ENCODE measurements at places on chromosomes 12 and 14.

- no peak for DNase-seq
These were observed 227.4 kb upstream of the PWP1 start for GRCh38 chr12:107458163-107458562.

DNA sequence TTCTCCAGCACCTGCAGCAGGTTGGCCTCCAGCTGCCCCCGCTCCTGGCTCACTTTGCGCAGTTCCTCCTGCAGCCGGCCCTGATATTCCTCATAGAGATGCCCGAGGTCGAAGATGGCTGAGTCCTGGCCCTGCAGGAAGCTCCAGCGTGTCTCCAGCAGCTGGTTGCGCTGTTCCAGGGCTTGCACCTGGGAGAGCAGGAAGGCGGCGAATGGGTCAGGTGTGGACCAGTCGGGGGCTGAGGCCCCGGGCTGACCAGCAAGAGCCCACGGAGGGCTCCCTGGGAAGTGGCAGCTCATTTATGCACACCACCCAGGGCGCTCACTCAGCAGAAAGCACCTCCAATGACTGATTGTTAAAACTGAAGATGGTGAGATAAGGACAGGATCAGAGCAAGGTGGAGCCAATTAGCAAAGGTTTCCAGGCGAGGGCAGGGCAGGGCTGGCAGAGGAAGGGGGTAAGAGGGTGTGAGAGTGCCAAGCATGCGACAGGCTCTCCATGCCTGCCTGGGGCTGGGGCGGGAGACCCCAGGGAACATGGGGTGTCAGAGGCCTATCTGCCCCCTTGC lies 6.3 kb downstream of the KRT80 start:
- DNase-seq, result no peak

DNA sequence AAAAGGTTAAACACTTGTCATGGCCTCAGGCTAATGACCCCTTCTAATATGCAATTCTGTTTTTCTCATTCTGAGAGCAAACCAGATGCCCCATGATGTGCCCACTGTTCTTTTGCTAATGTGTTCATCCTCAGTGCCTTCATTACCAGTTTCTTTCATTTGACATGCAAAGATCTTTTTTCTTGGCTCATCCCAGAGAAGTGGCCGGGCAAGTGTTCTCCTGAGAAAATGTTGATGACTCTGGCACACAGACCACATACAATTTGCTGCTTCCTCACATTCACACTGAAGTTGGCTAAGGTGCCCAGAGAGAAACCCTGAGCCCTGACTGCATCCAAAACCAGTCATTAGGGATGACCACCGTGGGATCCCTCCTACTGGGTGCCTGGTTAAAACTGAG lies 833.3 kb downstream of the DIO2 start:
- no peak for DNase-seq

GRCh38 chr12:106245767-106246166 lies 2.1 kb downstream of the CKAP4 start:
- peak; percentile 85 for DNase-seq

GRCh38 chr14:30464481-30464880 lies 94.5 kb upstream of the G2E3 start:
- DNase-seq, result no peak

DNA sequence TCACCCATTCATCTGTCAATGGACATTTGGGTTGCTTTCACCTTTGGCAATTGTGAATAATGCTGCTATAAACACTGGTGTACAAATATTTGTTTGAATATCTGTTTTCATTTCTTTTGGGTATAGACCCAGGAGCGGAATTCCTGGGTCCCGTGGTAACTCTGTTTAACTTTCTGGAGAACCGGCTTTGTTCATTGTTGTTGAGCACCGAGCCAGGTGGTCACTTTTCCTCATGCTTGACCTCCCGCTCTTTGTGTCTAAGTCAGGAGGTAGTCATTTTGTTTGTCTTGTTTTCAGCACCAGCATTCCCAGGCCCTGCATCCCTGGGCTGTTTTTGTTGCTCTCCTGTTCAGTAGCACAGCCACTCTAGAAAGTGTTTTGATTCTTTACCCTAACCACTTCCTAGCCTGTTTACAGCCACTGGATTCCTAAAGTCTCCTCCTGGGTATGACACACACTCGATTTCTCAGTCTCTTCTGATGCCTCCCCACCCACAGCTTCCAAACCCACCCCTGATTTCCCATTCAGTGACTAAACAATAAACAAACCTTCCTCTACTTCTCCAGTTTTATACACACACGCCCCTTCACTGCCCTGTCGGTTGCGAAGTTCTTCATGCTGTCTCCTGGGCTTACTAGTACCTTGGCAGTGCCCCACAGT lies 37.9 kb downstream of the B4GALNT3 start:
- no peak for DNase-seq

GRCh38 chr12:66905201-66905600 lies 226.3 kb upstream of the GRIP1 start:
- no peak for DNase-seq

- no peak for DNase-seq
These were observed 30.0 kb downstream of the KDM5A start for GRCh38 chr12:359091-359490.

- no peak for DNase-seq
These were observed 79.6 kb upstream of the STK38L start for GRCh38 chr12:27164330-27165040.

DNA sequence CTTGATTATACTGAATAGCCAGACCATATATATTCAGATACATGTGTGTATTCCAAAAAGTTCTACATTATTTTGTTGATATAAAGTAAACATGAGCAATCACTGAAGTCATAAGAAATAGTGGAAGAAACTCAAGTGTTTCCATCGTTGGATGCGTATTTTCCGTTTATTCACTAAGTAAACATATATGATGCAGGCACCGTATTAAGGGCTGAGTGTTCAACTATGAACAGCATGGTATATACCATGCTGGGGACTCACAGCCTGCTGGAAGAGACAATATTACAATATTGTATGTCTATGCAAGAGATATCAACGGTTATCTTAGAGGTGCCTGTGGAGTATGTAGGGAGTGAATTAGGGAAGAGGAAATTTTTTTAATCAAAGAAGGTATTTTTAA lies 1.2 kb downstream of the PYROXD1 start:
- DNase-seq, result no peak

DNA sequence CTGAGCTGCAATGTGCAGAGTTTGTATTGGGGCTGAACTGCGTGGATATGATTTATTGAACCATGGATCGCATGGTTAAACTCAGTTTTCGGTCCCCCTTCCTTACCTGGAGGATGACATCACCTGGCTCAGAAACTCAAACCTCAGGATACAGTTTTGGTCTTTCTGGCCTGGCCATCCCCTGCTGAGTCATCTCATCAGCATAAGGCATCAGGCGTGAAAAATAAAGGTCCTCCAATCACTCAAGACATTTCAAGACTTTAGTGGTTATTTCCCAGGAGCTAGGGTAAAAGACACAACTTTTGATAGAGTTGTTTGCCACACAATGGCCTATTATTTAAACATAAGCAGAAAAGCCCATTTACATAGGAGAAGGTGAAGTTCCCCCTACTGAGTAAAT lies 631.1 kb upstream of the TMEM132C start:
- no peak for DNase-seq

DNA sequence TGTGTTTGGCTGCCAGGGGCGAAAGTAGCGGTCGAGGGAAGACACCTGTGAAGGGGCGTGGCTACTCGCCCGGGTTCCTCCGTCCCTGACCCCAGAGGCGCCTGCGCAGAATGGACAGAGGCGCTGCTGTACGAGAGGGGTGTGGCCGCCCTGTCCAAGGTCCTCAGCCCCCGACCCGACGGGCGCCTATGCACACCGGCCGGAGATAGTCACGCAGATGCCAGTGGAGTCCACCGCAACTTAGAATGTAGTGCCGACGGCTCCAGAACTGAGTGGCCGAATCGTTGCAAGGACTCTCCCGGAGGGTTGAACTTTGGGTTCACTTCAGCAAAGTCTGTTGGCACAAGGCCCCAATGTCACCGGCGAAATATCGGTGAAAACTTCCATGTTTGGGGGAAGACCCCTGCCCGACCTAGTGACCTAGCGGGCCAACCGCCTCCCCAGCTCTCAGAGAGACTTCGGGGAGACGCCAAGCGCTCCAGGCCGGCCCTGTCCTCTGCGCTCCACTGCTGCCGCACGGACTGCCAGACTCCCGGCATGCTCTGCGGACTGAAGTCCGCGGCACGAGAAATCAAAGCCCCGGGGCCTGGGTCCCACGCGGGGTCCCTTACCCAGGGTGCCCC lies 541 bp upstream of the RNU6-7 start:
- peak; percentile 72 for DNase-seq

DNA sequence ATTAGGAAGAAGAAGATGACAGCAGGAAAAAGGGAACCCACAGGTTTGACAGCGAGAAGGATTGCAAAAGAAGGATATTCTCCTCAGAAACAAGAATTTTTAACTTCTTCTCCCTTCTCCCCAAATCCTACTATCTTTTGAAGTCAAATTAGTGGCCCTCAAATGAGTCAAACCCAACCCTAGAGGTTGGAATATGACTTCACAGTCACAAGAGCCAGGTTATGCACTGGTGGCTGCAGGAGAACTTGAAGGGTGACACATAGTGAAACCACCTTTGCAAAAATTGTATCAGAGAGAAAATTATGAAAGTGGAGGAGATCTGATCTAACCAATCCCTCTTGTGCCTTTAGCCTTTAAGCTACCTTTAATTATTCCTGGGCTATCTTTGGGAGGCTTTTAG lies 386.2 kb upstream of the CCDC196 start:
- no peak for DNase-seq

Measured in HT1080 (cell line).